ENCODE measurements at places on chromosomes 5 and 9.

DNA sequence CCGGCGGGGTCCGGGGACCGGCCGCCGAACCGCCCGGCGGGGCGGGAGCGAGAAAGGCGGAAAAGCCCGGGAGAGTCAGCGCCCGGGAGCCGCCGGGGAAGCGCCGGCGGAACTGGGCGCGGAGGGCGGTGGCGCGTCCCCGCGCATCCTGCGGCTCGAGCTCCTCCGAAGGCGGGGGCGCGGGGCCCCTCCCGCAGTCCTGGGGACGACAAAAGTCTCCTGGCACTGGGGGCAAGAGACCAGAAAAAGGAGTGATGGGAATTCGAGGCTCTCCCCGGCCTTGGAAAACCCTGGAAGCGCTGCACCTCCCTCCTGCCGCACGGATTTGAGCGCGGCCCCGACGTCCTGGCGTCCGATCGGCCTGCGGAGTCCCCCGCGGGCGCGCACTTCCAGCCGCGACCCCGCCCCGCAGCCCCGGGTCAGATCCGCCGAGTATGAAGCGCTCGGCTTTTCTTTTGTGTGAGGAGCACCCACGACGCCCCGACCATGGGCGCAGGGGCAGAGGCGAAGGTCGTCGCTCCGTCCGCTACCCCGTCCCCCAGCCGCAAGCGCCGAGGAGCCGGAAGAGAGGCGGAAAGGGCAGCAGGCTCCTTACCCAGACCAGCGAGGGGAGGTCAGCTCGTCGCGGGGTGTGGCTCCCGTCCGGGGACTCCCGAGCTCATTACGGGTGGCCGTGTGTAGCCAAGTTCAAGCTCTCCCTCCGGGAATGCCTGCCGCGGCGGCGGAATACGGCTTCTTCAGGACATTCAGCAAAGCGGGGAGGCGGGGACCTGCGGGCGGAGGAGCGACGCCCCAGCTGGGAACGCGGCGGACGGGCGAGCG lies at the start of gene EPB41L4A:
EPB41L4A (minus strand) TSS at position 114 of the 822 bp plus-strand sequence. CDS start 238 bp downstream, outside the sequence.
- DNase-seq = no peak

- no peak for DNase-seq
Measured at GRCh38 chr5:69502767-69503488, 10.3 kb downstream of the OCLN start.

DNA sequence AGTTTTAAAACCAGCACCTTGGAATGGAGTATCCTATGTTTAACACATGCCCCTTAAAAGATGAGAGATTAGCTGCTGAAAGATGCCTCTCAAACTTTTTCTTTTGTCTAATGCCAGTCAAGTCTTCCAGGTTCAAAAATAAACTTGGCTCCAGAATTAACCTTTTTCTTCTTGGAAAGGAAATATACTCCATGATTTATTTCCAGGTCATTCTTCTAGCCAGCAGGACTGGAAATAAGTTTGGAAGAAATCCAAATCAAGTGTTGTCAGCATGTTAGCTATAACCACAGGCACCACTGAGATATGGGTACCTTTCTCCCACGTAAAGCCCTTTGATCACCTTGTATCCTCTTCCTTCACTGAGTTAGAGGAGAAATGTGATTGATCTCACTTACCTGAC lies 56.1 kb downstream of the NLN start:
- DNase-seq = no peak

- no peak for DNase-seq
Measured at GRCh38 chr5:50800410-50800809, 134.0 kb downstream of the PARP8 start.

Measured in activated CD4-positive, CD25-positive, alpha-beta regulatory T cell treated with anti-CD3 and anti-CD28 coated beads, Interleukin-2, amount 50 U/mL, for 72 hours (primary cell).